ENCODE measurements at places on chromosomes 7 and 10. TPM values are rescaled to one million over a fixed set of nuclear protein-coding genes. Genes with fewer than 3 reads are reported as not detected.

STEAP4 gene
- not detected for total RNA-seq

UBTD1 gene
- total RNA-seq, result 1.4 TPM

ATOH7 gene
- total RNA-seq, result not detected

OPN4 gene
- total RNA-seq, result not detected

ZNF655 gene
- 148 TPM for total RNA-seq

FXYD4 gene
- not detected for total RNA-seq

DKK1 gene
- total RNA-seq, result not detected

NACAD gene
- total RNA-seq, result 0.07 TPM

HOXA4 gene
- total RNA-seq, result not detected

MAT1A gene
- total RNA-seq, result not detected

LIPN gene
- total RNA-seq, result 0.44 TPM

PAOX gene
- total RNA-seq, result 6.7 TPM

CAMK2G gene
- total RNA-seq, result 58.8 TPM

TMEM229A gene
- not detected for total RNA-seq

MYPN gene
- total RNA-seq, result not detected

LIPJ gene
- not detected for total RNA-seq

IFIT1B gene
- not detected for total RNA-seq

PILRA gene
- total RNA-seq, result 13.2 TPM

TUBB8 gene
- total RNA-seq, result not detected

ERVW-1 gene
- not detected for total RNA-seq

AQP1 gene
- 0.20 TPM for total RNA-seq

MBL2 gene
- not detected for total RNA-seq

AMPH gene
- total RNA-seq, result not detected

PDE1C gene
- not detected for total RNA-seq

HOXA11 gene
- total RNA-seq, result not detected

EPO gene
- not detected for total RNA-seq

CACNA2D1 gene
- total RNA-seq, result not detected

GPER1 gene
- not detected for total RNA-seq

AGAP3 gene
- 24.7 TPM for total RNA-seq

BCAP29 gene
- 15.5 TPM for total RNA-seq

CDHR1 gene
- 0.25 TPM for total RNA-seq

GIMAP2 gene
- total RNA-seq, result 95.1 TPM

ANKRD1 gene
- total RNA-seq, result not detected

ALKBH4 gene
- 7.4 TPM for total RNA-seq

MICALL2 gene
- total RNA-seq, result 3.3 TPM

NMT2 gene
- total RNA-seq, result 47.8 TPM

FAM13C gene
- not detected for total RNA-seq
